Activated CD8-positive, alpha-beta memory T cell treated with anti-CD3 and anti-CD28 coated beads, Interleukin-2, amount 10 ng/mL, durations not matched to agents 7 days and 5 days (primary cell): ENCODE measurements at places on chromosomes 1 and 21. TPM values are rescaled to one million over a fixed set of nuclear protein-coding genes. Genes with fewer than 3 reads are reported as not detected.

GRCh38 chr1:9475061-9475627 is 64.1 kb upstream of the SLC25A33 start:
- H3K4me1 ChIP-seq: no peaks in the 10 kb centered on the region
- H3K4me3 ChIP-seq: no peak overlapping the region
- DNase-seq: no peak
- no peak overlapping the region for H3K27ac ChIP-seq

DNA sequence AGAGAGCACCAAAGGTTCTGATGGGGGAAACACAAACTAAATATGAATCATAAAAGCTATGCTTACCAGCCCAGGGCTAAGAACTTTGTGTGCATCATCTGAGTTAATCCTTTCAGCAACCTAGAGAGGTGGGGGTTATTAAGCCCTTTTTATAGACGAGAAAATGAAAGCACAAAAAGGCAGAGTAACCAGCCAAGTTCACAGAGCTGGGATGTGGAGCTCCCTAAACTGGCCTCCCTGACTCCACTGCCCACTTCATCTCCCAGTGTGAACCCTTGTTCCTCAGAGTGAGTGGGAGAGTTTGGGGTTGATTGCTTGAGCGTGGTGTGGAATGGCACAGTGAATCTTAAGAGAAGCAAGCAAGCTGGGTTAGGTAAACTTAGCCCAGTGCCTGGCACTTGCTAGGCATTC is 10.8 kb upstream of the BCAR3 start:
- peak overlapping the region; percentile 73 for H3K27ac ChIP-seq
- no peaks in the 10 kb centered on the region for H3K36me3 ChIP-seq
- H3K4me3 ChIP-seq: no peak overlapping the region
- H3K27me3 ChIP-seq: peaks cover 6% of the 10 kb centered on the region
- DNase-seq: no peak

Gene LEMD1
- 0.54 TPM for total RNA-seq

Gene KRTAP12-2
- total RNA-seq: not detected

Gene DMBX1
- 0.15 TPM for total RNA-seq

GRCh38 chr21:27269644-27270043 is 302.8 kb upstream of the ADAMTS5 start:
- H3K4me3 ChIP-seq: no peak overlapping the region
- no peaks in the 10 kb centered on the region for H3K4me1 ChIP-seq

GRCh38 chr1:5311634-5312292 is 657.4 kb downstream of the AJAP1 start:
- H3K4me3 ChIP-seq: no peak overlapping the region
- no peaks in the 10 kb centered on the region for H3K4me1 ChIP-seq
- H3K27ac ChIP-seq: no peak overlapping the region
- H3K27me3 ChIP-seq: no peaks in the 10 kb centered on the region
- no peak for DNase-seq

- no peaks in the 10 kb centered on the region for H3K4me1 ChIP-seq
- H3K27me3 ChIP-seq: no peaks in the 10 kb centered on the region
- no peak overlapping the region for H3K4me3 ChIP-seq
- no peaks in the 10 kb centered on the region for H3K36me3 ChIP-seq
- no peak for DNase-seq
Measured at GRCh38 chr1:87800006-87800405, 471.3 kb downstream of the LMO4 start.

- no peaks in the 10 kb centered on the region for H3K4me1 ChIP-seq
- H3K27ac ChIP-seq: no peak overlapping the region
- no peaks in the 10 kb centered on the region for H3K36me3 ChIP-seq
Measured at GRCh38 chr1:16484931-16485330, 29.2 kb downstream of the RNU1-1 start.

- peaks cover 56% of the 10 kb centered on the region for H3K27me3 ChIP-seq
- peaks cover 50% of the 10 kb centered on the region for H3K4me1 ChIP-seq
- H3K36me3 ChIP-seq: peaks cover 7% of the 10 kb centered on the region
- H3K4me3 ChIP-seq: no peak overlapping the region
- no peak for DNase-seq
- H3K27ac ChIP-seq: no peak overlapping the region
Measured at GRCh38 chr1:28170001-28170596, 6.4 kb downstream of the PTAFR start.

GRCh38 chr21:34594566-34595234 is 20.2 kb downstream of the RCAN1 start:
- no peaks in the 10 kb centered on the region for H3K36me3 ChIP-seq
- H3K4me1 ChIP-seq: peaks cover 4% of the 10 kb centered on the region
- DNase-seq: no peak
- H3K27me3 ChIP-seq: no peaks in the 10 kb centered on the region
- no peak overlapping the region for H3K4me3 ChIP-seq
- H3K27ac ChIP-seq: no peak overlapping the region

DNA sequence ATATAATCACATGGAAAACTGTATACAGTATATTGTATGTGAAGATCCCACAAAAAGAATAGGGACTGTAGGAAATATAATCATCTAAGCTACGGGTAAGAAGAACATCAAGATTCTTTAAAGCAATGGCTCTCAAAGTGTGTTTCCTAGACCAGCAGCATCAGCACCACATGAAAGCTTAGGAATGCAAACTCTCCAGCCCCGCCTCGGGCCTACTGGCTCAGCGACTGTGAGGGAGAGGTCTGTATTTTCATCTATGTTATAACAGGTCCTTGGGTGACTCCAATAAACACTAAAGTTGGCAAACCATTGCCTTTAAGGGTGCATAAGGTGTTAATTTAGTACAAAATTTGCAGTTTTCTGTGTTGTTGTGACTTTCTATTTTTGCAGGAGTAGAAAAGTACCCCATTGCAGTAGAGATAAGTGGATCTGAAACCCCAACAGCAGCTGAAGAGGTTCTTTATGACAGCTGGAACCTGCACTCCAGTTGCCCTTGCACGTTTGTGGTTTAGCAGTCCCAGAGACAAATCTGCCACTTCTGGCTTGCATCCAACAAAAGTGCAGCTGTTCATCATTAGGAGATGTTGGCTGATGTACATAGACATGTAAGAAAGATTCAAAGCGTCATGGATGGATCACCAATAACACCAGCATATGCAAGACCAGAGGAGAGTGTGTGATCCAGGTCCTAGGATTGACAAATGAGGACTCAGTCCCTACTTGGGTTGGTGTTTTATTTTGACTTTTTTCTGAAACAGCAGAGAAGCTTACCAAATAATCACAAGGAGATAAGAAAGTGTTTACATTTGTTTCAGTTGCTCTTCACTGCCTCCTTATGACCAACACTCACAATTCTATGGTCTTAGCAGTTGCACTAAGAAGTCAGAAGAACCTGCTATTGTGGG is 15.9 kb upstream of the IFNAR1 start:
- no peak for DNase-seq
- H3K4me1 ChIP-seq: no peaks in the 10 kb centered on the region
- no peak overlapping the region for H3K4me3 ChIP-seq
- H3K36me3 ChIP-seq: peaks cover 8% of the 10 kb centered on the region
- H3K27me3 ChIP-seq: peaks cover 5% of the 10 kb centered on the region

Gene KRTAP21-2
- total RNA-seq: not detected

Gene GBP6
- total RNA-seq: 0.19 TPM

DNA sequence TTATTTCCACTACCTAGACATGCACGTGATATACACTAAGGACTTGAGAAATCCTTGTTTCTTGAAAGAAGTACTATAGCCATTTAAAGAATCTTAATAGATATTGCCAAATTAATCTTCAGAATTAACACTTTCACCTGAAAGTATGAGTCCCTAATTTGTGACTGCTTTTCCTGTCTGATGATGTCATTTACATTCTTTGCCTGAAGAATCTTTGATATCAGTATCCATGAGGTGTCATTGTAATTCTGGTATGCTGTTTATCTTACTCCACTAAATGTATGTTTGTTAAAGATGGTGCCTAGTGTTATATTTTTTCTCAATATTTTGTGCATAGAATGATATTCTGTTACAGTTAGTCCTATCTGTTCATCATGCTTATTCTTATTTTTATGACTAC is 48.5 kb upstream of the RC3H1 start:
- H3K27ac ChIP-seq: no peak overlapping the region
- no peaks in the 10 kb centered on the region for H3K36me3 ChIP-seq
- DNase-seq: no peak

- H3K27me3 ChIP-seq: no peaks in the 10 kb centered on the region
- peaks cover 69% of the 10 kb centered on the region for H3K4me1 ChIP-seq
- H3K4me3 ChIP-seq: no peak overlapping the region
- H3K36me3 ChIP-seq: peaks cover 75% of the 10 kb centered on the region
- peak overlapping the region; percentile 91 for H3K27ac ChIP-seq
Measured at GRCh38 chr1:116538544-116538943, 32.3 kb downstream of the CD58 start.

DNA sequence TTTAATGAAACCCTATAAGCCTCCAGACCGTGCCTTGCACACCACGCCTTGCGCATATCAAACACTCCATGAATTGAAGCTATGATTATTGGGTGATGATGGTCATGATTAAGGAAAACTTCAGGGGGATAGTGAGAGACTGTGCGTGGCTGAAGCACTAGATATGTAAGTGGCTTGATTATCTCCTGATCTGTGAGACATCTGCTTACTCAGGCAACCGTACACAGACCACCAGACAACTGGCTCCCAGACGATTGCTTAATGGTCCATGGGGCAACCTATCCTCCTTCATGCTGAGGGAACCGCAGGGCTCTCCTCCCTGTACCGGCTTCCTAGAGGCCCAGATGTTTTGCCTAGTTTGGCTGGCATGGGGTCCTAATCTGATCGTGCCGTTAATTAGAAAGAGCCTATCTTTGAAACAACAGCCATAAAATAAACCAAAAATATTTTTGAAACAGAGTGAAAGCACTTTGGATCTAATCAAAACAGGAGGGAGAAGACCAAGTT is 51.6 kb downstream of the IRF2BP2 start:
- no peak for DNase-seq
- no peak overlapping the region for H3K27ac ChIP-seq
- H3K36me3 ChIP-seq: no peaks in the 10 kb centered on the region
- H3K4me1 ChIP-seq: no peaks in the 10 kb centered on the region
- H3K4me3 ChIP-seq: no peak overlapping the region

- no peak for DNase-seq
- H3K36me3 ChIP-seq: no peaks in the 10 kb centered on the region
- no peak overlapping the region for H3K27ac ChIP-seq
- peaks cover 19% of the 10 kb centered on the region for H3K27me3 ChIP-seq
Measured at GRCh38 chr1:204340081-204340889, 19.4 kb downstream of the PLEKHA6 start.

Gene C8B
- not detected for total RNA-seq

DNA sequence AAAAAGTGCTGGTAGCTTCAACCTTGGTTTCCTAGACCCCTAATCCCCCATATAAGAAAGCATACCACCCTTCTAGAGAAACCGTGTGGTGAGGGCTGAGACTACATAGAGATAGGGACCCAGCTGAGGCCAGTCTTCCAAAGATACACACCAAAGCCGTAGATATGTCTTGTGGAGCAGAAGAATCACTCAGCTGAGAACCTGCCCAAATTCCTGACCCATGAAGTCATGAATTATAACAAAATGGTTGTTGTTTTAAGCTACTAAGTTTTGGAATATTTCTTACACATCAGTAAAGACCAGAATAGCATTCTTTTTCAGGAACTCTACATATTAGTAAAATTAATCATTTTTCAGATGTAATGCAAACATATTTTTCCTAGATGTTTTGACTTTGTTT is 3.3 kb upstream of the SNRPE start:
- H3K4me1 ChIP-seq: peaks cover 20% of the 10 kb centered on the region
- no peaks in the 10 kb centered on the region for H3K27me3 ChIP-seq
- H3K36me3 ChIP-seq: peaks cover 10% of the 10 kb centered on the region
- H3K27ac ChIP-seq: no peak overlapping the region
- no peak for DNase-seq

GRCh38 chr1:185450917-185451316 is 133.9 kb upstream of the IVNS1ABP start:
- no peak overlapping the region for H3K27ac ChIP-seq
- H3K4me1 ChIP-seq: peaks cover 4% of the 10 kb centered on the region
- no peak overlapping the region for H3K4me3 ChIP-seq

Gene CELA2B
- total RNA-seq: not detected

DNA sequence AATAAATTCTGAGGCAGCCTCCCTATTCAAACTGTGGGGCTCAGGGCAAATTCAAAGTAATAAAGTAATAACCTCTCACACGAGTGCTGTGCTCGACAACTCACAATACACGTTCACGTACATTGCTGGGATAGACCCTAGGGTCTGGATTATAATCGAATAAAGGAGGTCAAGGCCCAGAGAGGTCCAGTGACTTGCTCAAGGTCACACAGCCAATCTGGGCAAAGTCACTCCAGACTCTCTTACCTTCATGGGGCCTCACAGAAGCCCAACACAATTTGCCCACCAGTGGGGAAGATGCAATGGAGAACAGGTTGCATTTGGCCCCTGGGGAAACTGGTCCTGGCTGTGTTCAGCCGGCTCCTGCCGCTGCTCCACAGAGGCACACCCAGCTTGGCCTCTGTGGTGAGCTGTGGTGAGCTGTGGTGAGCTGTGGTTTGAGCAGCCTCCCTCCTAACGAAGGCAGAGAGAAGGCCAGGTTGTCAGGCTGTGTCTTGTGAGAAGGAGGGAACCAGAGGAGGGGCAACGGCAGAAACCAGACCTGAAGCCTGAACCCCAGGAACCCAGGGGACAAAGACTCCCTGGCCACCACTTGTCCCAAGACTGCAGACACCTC is 35.1 kb downstream of the NUAK2 start:
- peak; percentile 95 for DNase-seq
- H3K36me3 ChIP-seq: peaks cover 1% of the 10 kb centered on the region
- H3K4me1 ChIP-seq: peaks cover 64% of the 10 kb centered on the region
- H3K27me3 ChIP-seq: peaks cover 17% of the 10 kb centered on the region
- H3K27ac ChIP-seq: peak overlapping the region; percentile 87
- H3K4me3 ChIP-seq: peak overlapping the region; percentile 65

- peaks cover 15% of the 10 kb centered on the region for H3K36me3 ChIP-seq
- peaks cover 47% of the 10 kb centered on the region for H3K4me1 ChIP-seq
- DNase-seq: no peak
- no peaks in the 10 kb centered on the region for H3K27me3 ChIP-seq
- peak overlapping the region; percentile 93 for H3K27ac ChIP-seq
Measured at GRCh38 chr1:11982010-11982392, 1.8 kb downstream of the MFN2 start.
